ENCODE measurements at places on chromosomes 6 and 20.

- DNase-seq = no peak
Measured at GRCh38 chr20:20706285-20706684, 6.2 kb downstream of the RALGAPA2 start.

DNA sequence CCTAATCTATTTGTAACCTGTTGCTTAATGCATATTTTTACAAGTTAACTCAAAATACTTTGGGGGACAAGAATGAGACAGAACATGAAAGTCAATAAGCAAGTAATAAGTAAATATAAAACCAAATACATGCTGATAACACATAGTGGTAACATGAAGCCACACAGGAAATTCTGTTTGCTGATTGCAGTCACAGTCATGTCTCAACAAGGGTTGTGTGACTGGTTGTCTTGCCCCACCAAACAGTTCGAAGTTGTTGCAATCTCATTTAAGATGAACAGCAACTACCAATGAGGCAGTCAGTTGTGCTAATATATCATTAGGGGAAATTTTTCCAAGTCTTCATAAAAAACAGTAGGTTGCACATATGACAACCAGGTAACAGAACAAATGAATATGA, 14.5 kb downstream of the CD24 start:
- no peak for DNase-seq

DNA sequence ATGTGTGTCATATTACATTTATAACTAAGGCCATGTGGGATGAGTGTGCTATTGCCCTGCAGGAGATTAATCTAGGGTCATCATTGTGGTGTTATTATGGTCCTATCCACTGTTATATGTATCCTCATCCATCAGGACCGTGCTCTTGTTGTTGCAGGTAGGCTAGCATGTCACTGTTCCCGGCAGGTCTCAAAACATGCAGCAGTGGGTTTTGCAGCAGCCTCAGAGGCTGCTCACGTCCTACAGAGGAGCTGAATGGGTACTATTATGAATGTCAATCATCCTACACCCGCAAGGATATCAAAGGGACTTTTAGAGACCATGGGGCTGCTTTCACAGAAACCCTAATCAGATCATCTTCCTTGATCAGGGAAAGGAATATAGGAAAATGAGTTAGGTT, 318.2 kb downstream of the SAMD5 start:
- DNase-seq = no peak

- DNase-seq = no peak
Measured at GRCh38 chr6:144314003-144314485, 28.9 kb downstream of the UTRN start.

- DNase-seq = no peak
Measured at GRCh38 chr20:23915844-23916243, 36.3 kb upstream of the CST5 start.

Data from stimulated activated CD4-positive, alpha-beta T cell treated with anti-CD3 and anti-CD28 coated beads, Interleukin-12 subunit alpha, Interleukin-12 subunit beta, amount 100 ng/mL, for 48 hours (primary cell).